ENCODE measurements at places on chromosomes 2 and 18.

- DNase-seq, result no peak
Measured at GRCh38 chr2:51782921-51783765, 751.2 kb upstream of the NRXN1 start.

DNA sequence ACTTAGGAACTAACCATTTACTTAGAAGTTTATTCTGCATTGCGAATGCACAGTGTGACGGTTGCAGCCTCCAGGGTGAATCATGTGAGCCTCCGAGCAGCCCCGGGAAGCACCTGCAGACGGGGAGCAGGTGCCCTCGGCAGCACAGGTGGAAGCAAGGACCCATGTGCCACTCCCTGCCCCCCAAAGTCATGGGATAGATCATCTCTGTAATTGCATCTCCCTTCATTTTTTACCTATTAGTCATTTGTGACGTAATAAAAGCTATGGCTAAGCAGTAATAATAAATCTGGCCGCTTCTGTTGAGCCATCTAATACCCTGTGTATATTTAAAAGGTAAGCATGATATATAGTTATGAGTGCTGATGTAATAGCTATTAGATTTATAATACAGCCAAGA, 97.2 kb downstream of the PTGR3 start:
- no peak for DNase-seq

DNA sequence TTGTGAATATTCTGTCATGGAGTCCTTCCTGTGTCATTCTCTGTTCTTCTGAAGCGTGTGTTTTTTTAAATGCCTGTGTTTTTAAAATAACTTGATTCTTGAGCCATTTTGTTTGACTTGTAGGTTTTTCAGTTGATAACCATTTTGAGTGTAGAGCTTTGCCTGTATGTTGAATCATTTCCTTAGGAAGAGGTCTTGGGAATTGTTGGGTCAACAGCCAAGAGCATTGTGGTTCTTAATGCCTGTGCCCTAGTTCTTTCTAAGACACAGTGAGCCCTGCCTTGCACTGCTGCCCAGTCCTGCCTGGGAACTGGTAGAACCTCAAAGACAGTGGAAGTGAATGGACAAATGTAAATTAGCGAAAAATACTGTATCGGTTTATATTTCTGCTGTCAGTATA, 25.9 kb downstream of the RAB12 start:
- DNase-seq, result no peak

DNA sequence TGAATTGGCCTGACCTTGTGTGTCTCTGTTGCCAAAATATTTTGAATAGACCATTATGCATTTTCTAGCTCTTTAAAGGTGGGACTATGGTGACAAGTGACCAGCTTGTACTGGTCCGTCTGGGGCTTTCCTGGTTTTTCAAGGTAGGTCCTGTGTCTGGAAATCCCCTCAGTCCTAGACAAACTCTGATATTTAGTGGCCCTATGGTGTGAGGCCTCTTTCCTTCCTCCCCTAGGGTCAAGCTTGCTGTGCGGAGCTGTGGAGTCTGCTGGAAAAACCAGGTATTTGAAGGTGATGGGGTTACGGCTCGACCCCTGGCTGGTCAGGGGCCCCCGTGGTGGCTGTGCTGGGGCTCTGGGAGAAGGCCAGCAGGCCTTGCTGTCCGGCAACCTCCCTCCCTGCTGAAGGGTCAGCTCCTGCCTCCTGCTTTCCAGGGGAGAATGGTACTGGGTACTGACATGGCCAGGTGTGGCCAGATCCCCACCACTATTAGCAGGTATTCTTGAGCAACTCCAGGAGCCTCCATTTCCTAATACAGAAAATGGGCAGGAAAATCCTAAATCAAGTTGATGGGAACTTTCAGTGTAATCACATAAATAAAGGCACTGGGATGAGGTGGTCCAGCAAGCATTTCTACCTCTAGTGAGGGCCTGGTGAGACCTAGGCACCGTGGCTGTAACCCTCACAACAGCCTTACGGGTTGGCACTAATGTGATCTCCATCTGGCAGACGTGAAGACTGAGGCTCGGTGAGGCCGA, 86.2 kb upstream of the HS6ST1 start:
- DNase-seq, result no peak

GRCh38 chr2:169741-170140, 94.1 kb downstream of the SH3YL1 start:
- no peak for DNase-seq

Data from hematopoietic multipotent progenitor cell treated with erythropoietin and hydrocortisone succinate and interleukin-3 and kit ligand, for 8 days (in vitro differentiated cells).